ENCODE measurements at places on chromosomes 11 and 22. TPM values are rescaled to one million over a fixed set of nuclear protein-coding genes. Genes with fewer than 3 reads are reported as not detected.
A peak's percentile ranks its signal among the peaks of the same experiment; 100 is the strongest.

The ZC3H7B gene
- total RNA-seq = 28.2 TPM

The ATG13 gene
- total RNA-seq = 39.0 TPM

The LRRC32 gene
- total RNA-seq = 66.3 TPM

DNA sequence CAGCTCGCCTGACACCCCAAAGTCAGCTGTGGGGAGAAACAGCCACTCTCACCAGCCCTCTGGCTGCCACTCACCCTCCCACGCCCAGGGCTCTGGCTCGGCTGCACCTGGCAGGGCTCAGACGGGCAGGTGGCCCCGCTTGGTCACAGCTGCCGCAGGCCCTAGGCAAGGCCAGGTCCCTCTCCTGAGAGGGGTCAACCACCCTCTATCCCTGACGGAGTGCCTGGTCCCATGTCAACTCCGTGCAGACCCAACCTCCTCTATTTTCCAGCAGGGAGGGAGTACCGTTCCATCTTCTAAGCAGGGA is 1.9 kb downstream of the MAP4K2 start:
- no peak for DNase-seq

DNA sequence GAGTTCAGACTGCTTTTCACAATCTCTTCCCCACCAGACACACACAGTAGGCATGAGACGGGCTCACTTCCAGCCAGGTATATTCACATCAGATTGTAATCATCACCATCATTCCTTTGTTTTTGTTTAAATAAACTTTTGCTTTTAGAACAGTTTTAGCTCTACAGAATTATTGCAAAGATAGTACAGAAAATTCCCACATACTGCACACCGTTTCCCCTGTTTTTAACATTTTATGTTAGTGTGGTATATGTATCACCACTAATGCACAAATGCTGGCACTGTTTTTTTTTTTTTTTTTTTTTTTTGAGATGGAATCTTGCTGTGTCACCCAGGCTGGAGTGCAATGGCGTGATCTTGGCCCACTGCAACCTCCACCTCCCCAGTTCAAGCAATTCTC is 83.3 kb upstream of the ANO1 start:
- no peak for DNase-seq

DNA sequence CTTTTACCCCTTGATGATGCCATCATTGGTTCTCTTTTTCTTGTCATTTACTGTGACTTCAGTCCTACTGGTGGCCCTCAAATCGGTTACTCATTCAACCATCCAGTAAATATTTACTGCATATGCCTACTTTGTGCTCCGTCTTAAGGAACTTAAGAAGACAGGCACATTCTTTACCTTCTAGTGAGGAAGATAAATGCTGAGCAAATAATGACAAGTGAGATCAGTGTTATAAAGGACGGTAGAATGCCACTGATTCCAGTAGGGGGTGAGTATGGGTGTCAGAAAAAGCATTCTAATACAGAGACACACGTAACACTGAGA is 1.6 kb downstream of the ANKRD42 start:
- DNase-seq = no peak

GRCh38 chr11:29996016-29996415 is 20.8 kb downstream of the KCNA4 start:
- DNase-seq = no peak

- no peak for DNase-seq
Observed at GRCh38 chr22:30245181-30245984, 1.2 kb downstream of the LIF start.

- DNase-seq = no peak
Observed at GRCh38 chr11:105144887-105145286, 5.3 kb upstream of the CARD18 start.

DNA sequence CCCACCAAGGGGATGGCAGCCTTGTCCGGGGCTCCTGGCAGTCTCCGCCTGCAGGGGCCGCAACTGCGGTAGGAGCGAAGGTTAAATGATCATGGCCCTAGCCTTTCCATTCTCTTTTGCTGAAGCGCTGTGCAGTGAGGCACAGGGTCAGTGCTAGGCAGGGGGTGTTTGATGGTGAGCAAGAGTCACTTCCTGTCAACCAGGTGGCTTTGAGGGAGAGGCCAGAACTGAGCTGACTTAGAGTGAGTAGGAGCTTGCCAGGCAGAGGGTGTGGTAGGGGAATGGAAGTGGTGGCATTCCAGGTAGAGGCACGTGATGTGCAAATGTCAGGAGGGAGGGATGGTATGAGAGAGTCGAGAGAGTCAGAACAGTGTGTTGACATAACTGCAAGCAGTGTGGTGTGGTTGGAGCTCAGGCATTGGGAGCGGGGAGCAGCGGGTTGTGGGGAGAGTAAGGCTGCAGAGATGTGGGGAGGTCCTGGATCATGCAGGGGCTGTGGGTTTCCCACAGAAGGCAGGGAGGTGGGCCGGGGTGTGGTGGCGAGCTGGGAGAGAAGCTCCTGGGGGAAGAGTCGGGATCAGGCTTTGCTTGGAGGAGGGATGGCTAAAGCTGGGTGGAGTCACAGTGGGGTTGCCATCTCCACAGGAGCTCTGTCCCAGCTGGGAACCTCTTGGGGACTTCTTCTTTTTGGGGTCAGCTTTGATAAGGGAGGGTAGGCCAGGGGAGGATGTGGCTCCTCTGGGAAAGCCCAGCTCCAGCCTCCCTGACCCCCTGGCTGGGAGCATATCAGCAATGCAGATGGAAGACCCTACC is 33.3 kb downstream of the AMPD3 start:
- DNase-seq = peak; percentile 98

- DNase-seq = peak; percentile 12
Observed at GRCh38 chr11:121485216-121485615, 32.4 kb upstream of the SORL1-AS1 start.

- DNase-seq = no peak
Observed at GRCh38 chr11:111797145-111797581, 31.0 kb upstream of the PPP2R1B start.

GRCh38 chr22:39282645-39283321 is 36.6 kb downstream of the RPL3 start:
- no peak for DNase-seq

DNA sequence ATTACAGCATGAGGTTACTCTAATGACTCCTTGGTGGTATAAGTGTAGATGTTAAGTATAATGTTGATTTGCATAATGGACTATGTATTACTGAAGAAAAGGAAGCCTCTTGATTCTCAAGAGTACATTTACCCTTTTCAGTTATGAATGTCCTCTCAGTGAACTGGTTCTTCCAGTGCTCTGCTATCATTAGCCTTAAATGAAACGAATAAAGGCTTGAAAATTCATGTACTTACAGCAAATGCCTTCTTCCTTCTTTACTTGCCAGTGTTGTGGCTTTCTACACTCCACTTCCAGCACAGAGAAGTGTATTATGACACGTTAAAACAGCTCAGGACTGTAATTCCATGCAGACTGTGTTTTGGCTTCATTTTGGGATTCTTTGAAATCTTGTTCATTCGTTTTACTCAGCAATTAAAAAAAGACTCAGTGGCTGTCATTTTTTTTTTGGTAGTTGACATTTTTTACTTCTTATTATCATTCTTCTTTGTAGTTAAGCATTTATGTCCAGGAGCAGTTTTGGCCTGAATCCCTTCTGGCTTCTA is 96.9 kb downstream of the MTMR3 start:
- no peak for DNase-seq
